ENCODE measurements at places on chromosomes 5 and 9. TPM values are rescaled to one million over a fixed set of nuclear protein-coding genes. Genes with fewer than 3 reads are reported as not detected.

- no peaks in the 10 kb centered on the region for H3K27me3 ChIP-seq
- H3K27ac ChIP-seq, result no peak overlapping the region
- DNase-seq, result no peak
- no peaks in the 10 kb centered on the region for H3K36me3 ChIP-seq
Observed at GRCh38 chr5:54178207-54178606, 132.2 kb downstream of the ARL15 start.

DNA sequence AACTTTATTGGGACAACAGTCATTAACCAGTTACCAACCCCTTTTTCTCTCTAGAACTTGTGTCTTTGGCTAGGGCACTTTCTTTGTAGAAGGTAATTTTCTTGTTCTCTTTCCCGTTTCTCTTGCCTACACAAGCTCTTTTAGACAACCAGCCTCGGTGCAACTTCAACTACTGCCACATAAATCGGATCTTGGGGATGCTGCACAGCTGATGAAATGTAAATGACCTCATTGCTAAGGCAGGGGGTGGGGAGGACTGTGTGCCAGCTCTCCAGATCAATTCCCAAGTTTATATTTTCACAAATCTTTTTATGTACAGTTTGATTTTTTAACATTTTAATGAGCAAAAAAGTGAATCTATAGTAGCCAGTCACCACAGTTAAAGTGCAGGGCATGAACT lies 157.6 kb downstream of the DENND1A start:
- no peaks in the 10 kb centered on the region for H3K27me3 ChIP-seq
- H3K27ac ChIP-seq, result no peak overlapping the region
- H3K4me3 ChIP-seq, result no peak overlapping the region
- DNase-seq, result no peak
- no peaks in the 10 kb centered on the region for H3K36me3 ChIP-seq

GRCh38 chr9:127537792-127538191 lies 74.3 kb upstream of the STXBP1 start:
- H3K36me3 ChIP-seq, result no peaks in the 10 kb centered on the region
- no peak overlapping the region for H3K27ac ChIP-seq
- no peaks in the 10 kb centered on the region for H3K4me1 ChIP-seq

DNA sequence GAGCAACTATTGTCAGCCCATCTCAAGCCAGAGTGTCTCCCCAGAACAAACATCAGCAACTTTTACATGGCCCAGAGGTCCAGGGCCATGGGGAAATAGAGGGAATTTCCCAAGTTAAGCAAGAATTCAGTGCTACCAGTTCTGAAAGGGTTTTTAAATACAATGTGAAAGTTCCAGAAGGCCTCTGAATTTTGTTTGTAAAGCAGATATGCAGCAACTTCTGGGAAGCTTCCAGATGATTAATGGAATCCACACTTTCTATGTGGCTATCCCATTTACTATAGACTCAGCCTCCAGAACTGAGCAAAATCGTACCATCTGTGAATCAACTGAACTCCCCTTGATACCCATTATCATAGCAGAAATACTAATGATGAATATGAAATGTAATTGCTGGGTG lies 93.8 kb downstream of the FEM1C start:
- no peak overlapping the region for H3K27ac ChIP-seq
- H3K4me3 ChIP-seq, result no peak overlapping the region
- no peak for DNase-seq
- H3K27me3 ChIP-seq, result no peaks in the 10 kb centered on the region

The SHISAL2B gene
- total RNA-seq, result not detected

The PCSK1 gene
- total RNA-seq, result not detected
